NCI-H82 (cell line): ENCODE measurements at places on chromosomes 13 and 19.

GRCh38 chr13:42048342-42048683 lies at the start of gene DGKH:
Gene DGKH, plus strand, starts transcription at chr13:42048648. Its CDS starts 126 bp downstream, at chr13:42048774.
- no peak for DNase-seq

- no peak for DNase-seq
These were observed 169.8 kb upstream of the SPRY2 start for GRCh38 chr13:80510686-80511085.

- no peak for DNase-seq
These were observed 6.9 kb downstream of the ARHGEF7 start for GRCh38 chr13:111122056-111122455.

GRCh38 chr13:109782066-109782822 lies 4.1 kb downstream of the IRS2 start:
- no peak for DNase-seq

DNA sequence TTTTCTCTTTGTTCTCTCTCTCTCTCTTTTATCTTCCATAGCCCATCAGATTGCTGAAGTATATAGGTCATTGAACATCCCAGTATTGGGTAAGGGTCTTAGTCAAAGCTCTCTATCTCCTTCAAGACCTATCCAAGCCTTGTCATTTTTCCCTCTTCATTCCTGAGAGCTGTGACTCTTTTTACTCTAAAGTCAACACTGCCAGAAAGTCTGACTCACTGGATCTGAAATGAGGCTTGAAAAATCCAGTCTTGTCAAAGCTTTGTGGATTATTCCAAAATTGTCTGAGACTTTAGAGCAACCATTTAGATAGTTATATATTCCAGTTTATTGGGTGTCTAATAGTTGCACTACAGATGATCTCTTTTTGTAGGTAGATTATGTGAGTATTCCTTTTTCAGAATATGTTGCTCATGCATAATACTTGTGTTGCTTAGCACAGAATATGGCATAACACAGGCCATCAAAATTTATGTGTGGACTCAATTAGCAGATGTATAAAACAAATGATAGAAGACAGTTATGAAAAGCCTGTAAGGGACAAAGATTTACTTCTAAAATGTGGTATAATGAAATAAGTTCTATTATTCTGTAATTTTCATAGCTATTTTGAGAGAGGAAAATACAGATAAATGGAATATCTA lies 389.3 kb upstream of the PCDH9 start:
- DNase-seq, result no peak

GRCh38 chr19:32372726-32373517 lies 27.5 kb downstream of the ZNF507 start:
- DNase-seq, result no peak

GRCh38 chr19:51607920-51608562 lies 22.2 kb downstream of the SIGLEC5 start:
- peak; percentile 36 for DNase-seq

DNA sequence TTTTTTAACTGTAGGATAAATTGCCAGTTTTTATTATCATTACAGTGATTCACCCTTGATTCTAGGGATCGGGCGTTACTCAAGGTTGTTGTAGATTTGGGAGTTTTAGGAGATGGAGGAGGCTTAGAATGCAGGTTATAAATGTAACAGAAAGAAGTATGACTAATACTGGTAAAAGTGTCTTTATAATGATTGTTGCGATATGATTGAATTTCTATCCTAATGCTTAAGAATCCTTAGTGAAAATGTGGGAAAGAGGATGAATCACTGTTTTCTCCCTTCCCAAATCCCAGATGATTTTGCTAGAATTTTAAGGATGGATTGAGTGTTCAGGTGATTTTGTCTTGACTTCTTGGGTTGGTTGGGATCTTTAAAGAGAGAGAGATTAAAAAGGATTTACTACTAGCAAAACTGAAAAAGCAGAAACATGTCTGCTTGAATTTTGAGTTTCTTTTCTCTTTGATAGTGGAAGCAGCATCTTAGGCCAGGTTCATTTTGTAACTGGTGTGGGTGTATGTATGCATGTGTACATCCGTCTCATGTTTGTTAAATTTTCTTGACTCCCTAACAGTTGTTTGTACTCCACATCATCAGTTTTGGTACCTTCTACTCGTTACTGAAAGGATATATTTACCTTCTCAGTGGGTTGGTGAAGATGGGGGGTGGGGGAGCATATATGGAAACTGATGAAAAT lies 25.9 kb downstream of the ARHGAP35 start:
- no peak for DNase-seq

GRCh38 chr19:51903192-51903591 lies 1.6 kb downstream of the ZNF649 start:
- no peak for DNase-seq

- DNase-seq, result no peak
These were observed 50.7 kb downstream of the CDADC1 start for GRCh38 chr13:49298416-49298815.

DNA sequence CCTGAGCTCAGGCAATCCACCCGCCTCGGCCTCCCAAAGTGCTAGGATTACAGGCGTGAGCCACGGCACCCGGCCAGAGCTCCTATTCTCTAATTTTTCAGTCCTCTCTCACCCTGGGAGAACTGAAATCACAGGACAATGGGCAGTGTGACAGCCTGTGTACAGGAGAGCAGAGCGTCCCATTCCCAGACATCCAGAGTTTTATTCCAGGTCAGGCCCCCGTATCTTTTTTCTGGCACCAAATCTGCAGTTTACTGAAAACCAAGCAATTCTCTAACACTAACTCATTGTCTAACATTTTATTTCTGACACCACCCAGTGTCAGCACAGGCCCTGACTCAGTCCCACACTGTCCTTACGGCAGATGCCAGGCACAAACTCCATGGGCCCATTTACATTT lies 6.7 kb downstream of the ZNF708 start:
- no peak for DNase-seq

DNA sequence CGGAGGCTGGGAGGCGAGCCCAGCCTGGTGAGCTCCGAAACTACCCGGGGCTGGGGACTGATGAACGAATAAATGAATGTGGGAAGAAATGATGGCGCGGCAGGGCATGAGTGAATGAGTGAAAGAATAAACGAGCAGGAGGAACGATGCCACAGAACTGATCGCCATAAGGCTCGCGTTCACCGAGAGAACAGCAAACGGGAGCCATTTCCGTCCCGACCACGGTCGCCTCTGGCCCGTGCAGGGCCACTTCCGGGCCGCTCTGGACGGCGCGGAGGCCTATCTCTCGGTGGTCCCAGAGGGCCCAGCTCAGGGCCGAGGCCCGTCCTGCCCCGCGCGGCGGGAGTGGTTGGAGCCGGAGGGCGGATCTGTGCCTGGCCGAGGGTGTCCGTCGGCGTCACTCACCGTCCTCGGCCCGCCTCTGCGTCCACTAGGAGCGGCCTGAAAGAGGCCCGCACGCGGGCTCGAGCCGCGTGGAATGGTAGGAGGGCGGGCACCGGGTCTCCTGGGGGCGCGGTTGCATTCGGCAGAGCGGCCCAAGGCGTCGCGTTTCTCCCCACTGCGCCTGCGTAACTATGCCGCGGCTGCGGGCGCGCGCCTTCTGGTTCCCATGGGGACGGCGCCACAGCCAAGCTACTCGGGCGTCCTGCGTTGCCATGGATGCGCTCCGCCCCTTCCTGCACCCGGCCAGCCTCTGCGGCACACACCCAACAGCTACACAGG lies at the start of gene ZNF497:
TSS of gene ZNF497 (minus strand) at position 480 of the 723 bp plus-strand sequence. CDS start 5,116 bp downstream, outside the sequence.
- peak; percentile 97 for DNase-seq

- peak; percentile 64 for DNase-seq
These were observed at the start of gene STXBP2 for GRCh38 chr19:7636691-7637373. Gene STXBP2, plus strand, starts transcription at chr19:7637110. Its CDS starts 40 bp downstream, at chr19:7637150.

DNA sequence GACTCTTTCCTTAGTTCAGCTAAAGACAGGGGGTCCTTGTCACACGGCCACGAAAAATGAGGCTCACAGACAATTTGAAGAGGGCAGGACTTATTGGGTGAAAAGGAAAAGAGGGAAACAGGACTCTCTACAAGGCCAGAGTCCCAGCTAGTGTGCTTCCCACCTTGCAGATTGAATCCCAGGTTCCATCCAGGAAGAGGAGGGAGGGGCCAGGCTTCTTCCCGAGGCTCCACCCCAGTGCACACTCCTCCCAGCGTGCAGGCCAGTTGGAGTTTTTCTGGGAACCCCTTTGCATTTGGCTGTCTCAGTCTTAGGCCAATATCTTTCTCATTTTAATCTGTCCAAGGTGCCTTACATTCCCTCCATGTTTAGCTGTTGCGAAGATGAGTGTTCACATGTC lies 106.8 kb downstream of the DNAJC3 start:
- DNase-seq, result no peak

GRCh38 chr19:56321254-56321988 lies 6.8 kb upstream of the ZSCAN5A start:
- no peak for DNase-seq

GRCh38 chr13:48320399-48320790 lies 16.8 kb downstream of the RB1 start:
- DNase-seq, result no peak

DNA sequence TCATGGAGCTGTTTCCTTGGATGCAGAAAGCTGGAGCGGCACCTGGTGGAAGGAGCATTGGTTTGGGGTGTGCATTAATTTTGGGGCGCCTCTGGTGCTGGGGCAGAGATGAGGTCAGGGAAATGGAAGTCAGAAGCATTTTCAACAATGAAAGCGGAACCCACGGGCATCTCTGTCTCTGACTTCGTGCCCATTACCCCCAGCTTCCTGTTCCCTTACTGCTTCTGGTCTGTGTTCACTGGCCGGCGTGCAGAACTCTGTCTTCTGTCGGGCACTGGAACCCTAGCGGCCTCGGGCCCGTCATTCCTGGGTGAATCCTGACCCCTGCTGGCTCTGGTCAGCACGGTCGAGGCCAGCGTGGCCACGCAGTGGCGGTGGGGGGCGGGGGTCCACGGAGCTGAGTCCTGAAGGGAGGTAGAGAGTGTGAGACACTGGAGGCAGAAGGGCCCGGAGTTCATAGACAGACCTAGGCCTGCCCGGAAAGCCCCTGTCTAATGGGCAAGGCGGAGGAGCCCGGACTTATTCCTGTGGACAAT lies 7.9 kb upstream of the LINGO3 start:
- DNase-seq, result peak; percentile 51

GRCh38 chr13:21567714-21568113 lies 36.3 kb downstream of the MICU2 start:
- peak; percentile 12 for DNase-seq

- no peak for DNase-seq
These were observed 18.0 kb downstream of the CLASRP start for GRCh38 chr19:45056831-45057230.

DNA sequence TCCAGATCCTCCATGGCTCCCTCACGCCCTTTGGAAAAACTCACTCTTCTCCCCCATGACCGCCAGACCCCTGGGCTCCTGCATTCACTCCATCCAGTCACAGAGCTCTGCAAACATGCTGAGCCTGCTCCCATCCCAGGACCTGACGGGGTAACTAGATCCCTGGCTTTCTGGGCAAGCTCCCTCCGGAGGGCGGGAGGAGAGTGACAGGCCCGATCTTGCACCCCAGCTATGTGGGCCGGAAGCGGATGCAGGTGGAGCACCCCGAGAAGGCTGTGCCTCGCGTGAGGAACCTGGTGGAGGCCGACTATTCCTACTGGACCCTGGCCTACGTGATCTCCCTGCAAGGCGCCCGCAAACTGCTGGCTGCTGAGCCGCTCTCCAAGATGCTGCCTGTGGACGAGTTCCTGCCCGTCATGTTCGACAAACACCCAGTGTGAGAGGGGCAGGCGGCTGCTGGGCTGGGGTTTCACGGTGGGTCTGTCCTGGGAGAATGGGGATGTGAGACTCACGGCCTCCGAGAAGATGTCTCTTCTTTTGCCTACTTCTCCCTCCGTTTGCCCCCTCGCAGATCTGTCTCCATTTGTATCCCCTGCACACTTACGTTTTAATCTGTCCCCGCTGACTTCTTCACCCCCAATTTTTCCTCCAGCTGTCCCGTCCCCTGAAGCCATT lies 25.2 kb downstream of the COLGALT1 start:
- no peak for DNase-seq

GRCh38 chr13:99303863-99304521 lies 3.2 kb downstream of the GPR183 start:
- DNase-seq, result no peak

DNA sequence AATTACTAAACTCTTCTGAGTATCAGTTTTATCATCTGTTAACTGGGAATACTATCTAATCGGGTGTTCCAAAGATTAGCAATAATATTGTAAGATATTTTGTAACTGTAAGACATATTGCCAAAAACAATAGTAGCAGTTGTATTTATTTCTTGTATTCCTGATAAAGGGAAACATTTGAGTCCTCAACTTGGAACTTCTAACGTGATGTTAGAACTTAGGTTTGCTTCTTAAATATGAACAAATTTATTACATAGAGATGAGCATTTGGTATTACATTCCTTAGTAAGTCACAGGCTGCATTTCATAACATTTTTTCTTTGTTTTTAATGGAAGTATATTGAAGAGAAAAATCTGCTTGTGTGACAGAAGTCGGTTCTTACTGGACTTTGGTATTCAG lies 225.3 kb downstream of the NALCN start:
- DNase-seq, result no peak

- DNase-seq, result no peak
These were observed 27.3 kb upstream of the ZNF254 start for GRCh38 chr19:24059563-24060295.

DNA sequence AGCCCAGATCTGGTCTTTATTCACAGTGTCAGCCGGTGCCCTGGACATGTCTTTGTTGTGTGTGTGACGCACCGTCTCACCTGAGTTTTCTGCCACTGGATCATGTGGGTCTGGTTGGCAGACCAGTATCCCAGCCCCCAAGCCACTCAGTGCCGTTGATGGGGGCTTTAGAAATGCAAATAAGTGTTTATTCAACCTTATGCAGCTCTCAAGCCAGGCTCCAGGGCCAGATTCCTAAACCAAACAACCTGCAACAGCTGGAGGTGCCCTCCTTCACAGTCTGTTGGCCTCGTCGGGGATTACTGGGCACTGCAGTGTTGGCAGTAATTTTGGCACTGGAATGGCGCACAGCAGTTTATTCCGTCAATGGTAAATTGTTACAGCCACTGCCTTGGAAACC lies 21.6 kb downstream of the FAM124A start:
- no peak for DNase-seq
